LNCaP clone FGC (cell line): ENCODE measurements at places on chromosomes 13 and 19.

GRCh38 chr13:83881140-83881684, 1.1 kb downstream of the SLITRK1 start:
- no peak for DNase-seq

DNA sequence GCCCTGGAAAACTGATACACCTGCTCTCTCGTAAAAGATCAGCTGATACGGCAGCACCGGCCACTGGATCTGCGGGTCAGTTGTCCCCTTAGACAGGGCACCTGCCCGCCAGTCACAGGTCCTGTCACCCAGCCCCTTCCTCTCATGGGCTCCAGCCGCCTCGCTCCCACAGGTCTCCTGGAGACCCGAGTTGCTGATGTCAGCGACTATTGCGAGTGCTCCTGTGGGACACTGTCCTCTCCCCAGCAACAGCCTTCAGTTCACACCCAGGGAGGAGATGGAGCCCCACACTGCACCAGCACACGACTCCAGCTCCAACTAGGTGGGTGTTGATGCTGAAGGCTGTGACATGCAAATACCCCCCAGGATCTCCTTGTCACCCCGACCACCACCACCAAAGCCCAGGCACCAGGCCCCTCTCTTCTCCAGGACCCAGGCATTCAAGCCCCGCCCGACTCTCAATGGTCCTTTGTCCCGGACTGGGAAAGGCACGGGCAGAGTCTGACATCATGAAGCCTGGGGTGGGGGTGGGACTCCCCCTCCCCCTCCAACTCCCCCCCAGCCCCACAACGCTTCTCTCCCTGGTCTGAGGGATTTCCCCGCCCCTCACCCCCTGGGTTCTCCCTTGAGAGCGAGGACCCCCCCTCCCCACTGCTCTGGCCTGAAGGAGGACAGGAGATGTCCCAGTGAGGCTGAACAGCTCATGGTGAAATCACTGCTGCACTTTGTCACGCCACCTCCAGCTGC, 1.4 kb upstream of the MAG start:
- no peak for DNase-seq

DNA sequence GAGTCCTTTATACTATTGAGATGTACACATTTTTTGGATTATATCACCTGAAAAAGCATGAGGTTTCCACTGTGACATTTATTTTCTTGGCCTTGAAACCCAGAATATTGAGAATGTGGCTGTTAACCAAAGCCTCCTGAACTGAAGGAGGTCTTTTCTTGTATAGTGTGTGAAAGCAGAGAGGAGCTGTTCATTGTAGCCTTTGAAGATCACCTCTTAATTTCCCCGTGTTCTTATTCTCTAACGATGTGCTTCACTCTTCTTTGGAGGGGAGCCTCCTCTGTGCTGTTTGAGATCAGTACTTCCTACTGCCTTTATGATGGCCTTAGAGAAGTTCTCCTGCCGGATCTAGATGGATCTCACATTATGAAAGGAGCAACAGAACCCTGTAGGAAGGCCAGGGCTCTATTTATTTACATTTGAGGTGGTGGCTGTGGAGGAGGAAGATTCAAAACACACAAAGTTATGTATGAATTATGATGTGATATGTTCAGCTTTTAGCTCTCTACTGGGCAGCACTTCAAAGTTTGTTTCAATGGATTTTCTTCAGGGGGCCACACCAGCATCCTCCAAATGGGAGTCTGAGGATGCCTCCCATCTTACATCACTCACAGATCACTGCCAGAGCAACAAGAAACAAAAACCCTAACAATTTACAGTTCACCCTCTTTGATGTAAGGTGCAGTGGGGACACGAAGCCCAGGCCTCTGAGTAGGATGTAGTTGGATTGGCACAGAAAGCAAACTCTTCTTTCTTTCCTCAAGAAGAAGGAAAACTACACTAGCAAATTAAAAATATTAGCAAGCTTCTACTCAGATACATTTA, 322.3 kb downstream of the DLEU7 start:
- DNase-seq = no peak

DNA sequence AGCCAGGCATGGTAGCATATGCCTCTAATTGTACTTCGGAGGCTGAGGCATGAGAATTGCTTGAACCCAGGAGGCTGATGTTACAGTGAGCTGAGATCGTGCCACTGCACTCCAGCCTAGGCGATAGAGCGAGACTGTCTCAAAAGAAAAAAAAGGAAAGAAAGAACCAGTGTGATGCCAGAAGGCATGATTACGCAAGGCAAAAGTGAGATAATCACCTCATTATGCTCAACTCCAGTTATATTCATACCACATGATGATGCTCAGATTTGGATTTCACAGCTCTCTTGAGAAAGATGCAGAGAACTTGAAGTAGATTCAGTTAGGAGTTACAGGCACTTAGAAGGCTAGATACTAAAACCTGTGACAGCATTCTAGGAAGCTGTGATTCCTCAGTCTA, 21.8 kb downstream of the RCBTB1 start:
- no peak for DNase-seq

DNA sequence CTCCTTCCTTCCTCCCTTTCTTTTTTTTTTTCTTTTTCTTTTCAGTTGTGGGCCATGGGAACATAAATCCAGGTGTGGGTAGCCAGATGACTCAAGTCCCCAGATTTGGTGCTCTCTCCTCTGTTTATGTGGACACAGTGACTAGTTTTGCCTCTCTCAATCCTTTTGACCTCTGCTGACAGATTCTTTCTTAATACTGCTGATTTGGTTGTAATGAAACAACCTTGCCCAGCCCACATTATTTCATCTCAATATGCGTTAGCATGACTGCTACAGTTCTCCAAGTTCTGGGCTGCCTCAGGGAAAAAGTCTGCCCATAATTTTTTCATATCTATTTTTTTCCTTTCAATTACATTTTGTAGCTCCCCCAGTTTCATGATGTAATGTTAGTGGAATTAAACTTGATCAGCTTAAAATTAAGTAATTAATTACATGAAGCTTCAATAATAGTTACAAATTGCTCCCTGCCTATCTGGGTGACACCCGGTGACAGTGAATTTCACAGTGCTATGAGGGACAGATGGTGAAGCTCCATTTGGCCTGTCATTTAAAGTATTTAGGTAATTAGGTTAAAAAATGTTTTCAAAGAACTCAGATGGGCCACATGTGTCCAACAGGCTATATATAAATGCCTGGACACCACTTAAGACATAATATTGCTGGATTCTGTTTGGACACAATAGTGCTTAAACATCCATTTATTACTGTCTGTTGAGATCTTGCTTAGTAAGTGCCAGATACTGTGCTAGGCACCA, 118.8 kb upstream of the FRY start:
- no peak for DNase-seq

GRCh38 chr19:7595466-7596133, at the start of gene CAMSAP3:
TSS of gene CAMSAP3 (plus strand) at chr19:7595863. CDS start at chr19:7596003, 140 bp downstream.
- peak; percentile 11 for DNase-seq

DNA sequence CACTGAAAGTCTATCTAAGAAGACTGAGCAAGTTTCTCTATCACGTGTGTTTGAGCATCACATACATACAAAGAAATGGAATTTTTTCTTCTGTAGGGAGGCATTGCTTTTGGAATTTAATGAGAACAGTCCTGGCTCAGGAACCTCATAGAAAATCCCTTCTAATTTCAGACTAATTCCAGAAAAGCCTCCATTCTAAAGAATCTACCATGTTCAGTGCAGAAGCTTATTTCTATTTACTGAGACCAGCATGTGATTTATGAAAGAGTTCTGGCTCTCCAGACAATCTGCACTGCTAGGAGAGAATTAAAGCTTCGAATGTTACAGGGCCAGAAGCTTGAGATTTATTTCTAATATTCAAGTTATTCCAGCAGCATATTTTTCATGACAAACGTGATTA, 186.8 kb downstream of the TBC1D4 start:
- DNase-seq = no peak

GRCh38 chr19:5484398-5485285, 29.4 kb downstream of the ZNRF4 start:
- DNase-seq = no peak

DNA sequence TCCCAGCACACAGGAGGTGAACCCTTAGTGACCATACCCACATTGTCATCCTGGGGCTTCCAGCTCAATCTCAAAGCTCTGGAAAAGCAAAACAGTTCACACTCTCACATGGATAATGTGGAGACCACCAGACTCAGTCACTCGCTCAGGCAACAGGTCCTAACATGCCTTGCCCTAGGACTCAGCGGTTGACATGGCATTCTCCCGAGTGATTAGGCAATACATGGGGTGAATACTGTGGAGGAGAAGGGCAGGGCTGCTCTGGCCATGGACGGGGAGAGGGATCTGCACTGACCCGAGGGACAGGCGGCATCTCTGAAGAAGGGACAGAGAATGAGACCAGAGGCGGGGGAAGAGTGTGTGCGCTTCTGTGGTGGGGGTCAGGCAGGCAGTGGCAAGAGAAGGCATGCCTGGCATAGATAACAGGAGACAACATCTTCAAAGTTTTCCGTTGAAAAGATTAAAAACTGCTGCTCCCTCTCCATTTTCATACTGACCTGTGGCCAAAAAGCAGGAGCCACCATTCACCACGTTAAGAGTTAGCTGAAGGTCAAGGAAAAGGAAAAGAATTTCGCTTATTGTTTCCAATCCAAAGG, 44.5 kb upstream of the EPHX3 start:
- no peak for DNase-seq

GRCh38 chr13:19993024-19993423, 34.5 kb downstream of the ZMYM2 start:
- DNase-seq = no peak

DNA sequence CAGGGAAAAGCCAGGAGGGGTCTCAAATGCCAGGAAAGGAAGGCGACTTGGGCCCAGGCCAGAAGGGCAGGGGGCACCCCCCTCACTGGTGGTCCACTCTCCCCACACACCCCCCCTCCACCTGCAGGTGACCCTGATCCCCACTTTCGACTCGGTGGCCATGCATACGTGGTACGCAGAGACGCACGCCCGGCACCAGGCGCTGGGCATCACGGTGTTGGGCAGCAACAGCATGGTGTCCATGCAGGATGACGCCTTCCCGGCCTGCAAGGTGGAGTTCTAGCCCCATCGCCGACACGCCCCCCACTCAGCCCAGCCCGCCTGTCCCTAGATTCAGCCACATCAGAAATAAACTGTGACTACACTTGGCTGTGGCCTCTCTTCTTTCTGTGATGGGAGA, 14.9 kb downstream of the MAP1S start:
- DNase-seq = no peak

GRCh38 chr13:58566176-58566575, 934.6 kb downstream of the PCDH17 start:
- DNase-seq = no peak

DNA sequence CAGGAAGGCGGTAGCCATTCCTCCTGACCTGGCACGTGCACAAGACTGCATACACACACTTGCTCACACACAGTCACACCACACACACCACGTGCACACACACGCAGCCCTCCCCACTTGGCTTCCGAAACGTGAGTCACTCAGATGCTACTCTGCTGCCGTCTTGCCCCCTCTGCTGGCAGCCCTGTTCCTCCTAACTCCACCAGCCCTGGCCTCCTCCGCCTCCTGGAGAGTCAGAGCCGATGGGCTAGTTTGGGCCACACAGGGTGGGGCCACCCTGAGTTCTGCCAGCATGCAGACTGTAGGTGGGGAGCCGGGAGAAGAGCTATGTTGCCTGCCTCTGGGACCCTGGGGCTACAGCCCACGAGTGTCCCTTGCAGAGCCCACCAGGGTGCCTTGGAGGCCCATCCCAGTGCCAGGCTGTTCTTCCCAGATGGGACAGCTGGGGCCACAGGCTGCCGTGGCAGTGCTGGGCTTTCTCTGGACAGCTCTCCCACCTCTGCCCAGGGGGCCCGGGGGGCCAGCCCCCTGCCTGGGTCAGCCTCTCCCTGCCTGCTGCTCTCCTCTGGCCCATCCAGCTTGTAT, 12.1 kb downstream of the PIN1 start:
- DNase-seq = no peak

- no peak for DNase-seq
These were observed 104.5 kb upstream of the SOX1 start for GRCh38 chr13:111962431-111962891.

DNA sequence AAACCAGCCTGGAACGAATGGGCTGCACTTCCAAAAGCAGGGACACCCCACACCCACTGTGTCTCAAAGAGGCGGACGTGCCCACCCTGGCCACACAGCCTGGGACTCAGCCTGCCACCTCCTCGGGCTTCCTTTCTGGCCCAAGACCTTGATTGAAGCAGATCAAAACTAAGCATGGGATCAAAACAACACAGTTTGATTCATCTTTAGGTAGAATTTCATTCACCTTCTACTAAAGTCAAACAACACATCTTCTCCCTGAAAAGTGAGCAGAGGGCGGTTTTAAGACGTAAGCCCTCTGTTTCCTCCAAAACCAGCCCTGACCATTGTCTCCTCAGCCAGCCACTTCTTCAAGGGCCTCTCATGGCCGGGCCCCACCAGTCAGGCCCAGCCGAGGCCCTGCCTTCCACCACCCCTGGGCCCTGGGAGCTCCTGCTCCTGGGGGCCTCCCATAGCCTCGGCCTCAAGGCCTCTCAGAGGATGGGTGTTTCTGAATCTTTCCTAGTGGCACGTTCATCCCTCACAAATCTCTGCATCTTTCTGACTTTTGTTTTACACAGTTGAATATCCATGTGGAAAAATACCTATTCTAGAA, 6.3 kb upstream of the F10 start:
- DNase-seq = no peak

DNA sequence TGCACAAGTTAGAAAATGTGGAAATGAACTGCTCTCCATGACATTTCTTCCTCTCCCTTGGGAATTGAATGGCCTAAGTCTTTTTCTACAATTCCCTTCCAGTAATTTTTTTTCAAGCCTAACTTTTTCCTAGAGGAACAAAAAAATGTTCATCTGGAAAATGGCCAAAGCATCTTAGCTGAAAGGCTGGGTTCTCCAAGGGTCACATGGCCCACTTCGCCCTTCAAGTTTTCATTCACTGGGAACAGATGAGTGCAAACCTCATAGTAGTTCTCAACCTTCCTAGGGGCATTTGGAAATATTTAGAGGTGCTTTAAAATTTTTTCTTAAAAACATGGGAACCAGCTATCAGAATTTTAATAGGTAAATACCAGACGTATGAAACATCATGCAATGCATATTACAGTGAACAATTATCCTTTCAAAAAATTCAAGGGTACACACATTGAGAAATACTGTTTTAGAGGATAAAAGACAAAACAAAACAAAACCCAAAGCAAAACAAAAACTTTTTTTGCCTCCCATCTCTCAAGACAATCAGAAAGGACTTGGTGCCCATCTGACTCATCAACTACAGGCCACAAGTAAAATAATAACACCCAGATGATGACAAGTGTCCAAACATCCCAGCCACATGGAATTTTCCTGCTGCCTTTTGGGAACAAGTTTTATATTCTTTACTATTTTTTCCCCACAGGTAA, 208.8 kb downstream of the SLITRK6 start:
- DNase-seq = no peak

GRCh38 chr19:12872941-12873890, 8.0 kb downstream of the DNASE2 start:
- DNase-seq = peak; percentile 94

DNA sequence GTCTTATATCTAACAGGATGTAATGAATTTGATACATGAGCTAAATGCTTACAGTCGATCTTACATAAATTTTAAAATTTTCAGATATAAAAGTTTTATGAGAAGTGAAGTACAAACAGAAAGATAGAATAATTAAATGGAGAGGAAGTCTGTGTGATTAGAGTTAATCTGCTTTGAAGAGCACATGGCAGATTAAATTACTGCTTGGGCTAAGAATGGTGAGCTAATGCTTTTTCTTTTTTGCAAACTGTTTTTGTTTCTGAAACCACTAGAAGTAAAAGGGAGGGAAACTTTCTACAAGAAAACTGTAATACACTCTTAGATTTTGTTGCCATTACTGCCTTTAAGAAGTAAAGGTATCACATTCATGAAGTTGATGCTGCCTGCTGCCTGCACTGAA, 96.3 kb upstream of the SPRY2 start:
- no peak for DNase-seq
